ENCODE measurements at places on chromosomes 6 and 20.

- no peak for DNase-seq
These were observed 3.7 kb downstream of the CYP24A1 start for GRCh38 chr20:54170026-54170471.

GRCh38 chr6:131946992-131947955 is 3.9 kb downstream of the CCN2 start:
- DNase-seq, result no peak

- DNase-seq, result no peak
These were observed 13.8 kb upstream of the TIAM2 start for GRCh38 chr6:154981079-154981870.

- no peak for DNase-seq
These were observed 190.2 kb downstream of the COL9A1 start for GRCh38 chr6:70112716-70113115.

DNA sequence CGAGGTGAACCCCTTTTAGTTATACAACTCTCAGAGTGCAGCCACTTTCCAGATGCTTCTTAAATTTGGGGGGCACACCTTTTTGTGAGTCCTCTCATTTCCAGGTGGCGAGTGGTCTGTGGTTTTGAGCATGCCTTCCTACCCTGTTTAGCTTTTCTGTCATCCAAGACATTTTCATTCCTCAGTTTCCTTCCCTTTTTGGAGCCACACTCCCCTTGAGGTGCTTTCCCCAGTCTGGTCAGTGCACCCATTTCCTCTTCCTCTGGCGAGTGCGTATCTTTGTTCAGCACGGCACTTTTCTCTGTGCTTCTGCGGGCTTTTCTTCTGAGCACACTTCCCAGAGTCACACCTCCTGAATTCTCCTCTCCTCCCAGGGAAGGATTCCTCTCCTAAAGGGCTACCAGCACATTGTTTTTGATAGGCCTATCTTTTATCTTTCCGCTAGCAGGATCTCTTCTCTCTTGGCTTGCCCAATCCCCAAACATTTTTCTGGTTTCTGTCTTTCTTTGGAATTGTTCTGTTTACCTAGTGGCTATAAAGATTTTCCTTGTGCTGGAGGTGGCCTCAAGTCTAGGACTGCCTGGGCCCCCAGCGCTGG is 1.4 kb downstream of the PHF20 start:
- no peak for DNase-seq

- DNase-seq, result no peak
These were observed 387.8 kb upstream of the RUNX2 start for GRCh38 chr6:44940367-44940766.

- no peak for DNase-seq
These were observed 150.7 kb downstream of the DOK5 start for GRCh38 chr20:54626126-54626525.

GRCh38 chr6:79694623-79695343 is 63.7 kb downstream of the SH3BGRL2 start:
- DNase-seq, result no peak

- DNase-seq, result no peak
These were observed 22.2 kb downstream of the PPP1R3G start for GRCh38 chr6:5107341-5107740.

DNA sequence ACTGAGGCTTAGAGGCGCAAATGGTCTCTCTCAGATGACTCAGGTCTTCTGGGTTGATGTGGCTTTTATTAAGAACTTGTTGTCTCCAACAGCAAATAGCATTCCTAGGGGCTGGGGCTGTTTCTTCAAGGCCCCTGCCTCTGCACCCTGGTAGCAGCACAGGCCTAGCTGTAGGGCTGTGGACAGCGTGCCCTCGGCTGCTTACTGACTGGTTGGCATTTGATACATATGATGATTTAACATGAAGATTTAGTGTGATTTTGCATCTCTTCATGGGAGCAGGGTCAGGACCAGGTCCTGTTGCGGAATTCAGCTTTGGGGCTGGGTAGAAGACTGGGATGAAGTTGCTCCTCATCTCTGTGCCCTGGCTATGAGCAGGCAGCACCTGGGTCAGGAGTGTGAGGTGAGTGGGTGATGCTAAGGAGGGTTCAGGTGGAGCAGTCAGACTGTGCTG is 24.3 kb upstream of the IER3 start:
- DNase-seq, result no peak

DNA sequence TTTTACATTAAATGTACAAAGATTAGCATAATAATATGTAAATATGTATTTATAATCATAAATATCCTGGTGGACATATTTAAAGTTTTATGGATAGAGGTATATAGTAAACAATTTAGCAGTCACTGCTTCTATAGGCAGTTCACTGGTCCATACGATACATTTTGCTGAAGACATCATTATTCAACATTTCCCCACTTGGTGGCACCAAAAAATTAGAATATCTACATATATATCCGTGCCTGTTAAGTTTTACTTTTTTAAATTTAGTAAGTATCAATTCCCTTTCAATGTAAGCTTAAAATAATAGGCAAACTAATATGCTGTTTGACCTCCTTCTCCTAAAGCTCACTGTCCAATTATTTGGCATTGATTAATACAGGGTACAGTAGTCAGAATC is 64.2 kb downstream of the LMBRD1 start:
- no peak for DNase-seq

- DNase-seq, result no peak
These were observed 481.2 kb downstream of the TFAP2A start for GRCh38 chr6:9933677-9934076.
